Stimulated activated CD4-positive, alpha-beta T cell treated with anti-CD3 and anti-CD28 coated beads, Interleukin-12 subunit alpha, Interleukin-12 subunit beta, amount 100 ng/mL, for 4 hours (primary cell): ENCODE measurements at places on chromosomes 7 and 10.

GRCh38 chr7:100667331-100668068 is 6.0 kb upstream of the GNB2 start:
- no peak for DNase-seq

GRCh38 chr7:117859246-117859812 is 13.9 kb downstream of the CTTNBP2 start:
- no peak for DNase-seq

DNA sequence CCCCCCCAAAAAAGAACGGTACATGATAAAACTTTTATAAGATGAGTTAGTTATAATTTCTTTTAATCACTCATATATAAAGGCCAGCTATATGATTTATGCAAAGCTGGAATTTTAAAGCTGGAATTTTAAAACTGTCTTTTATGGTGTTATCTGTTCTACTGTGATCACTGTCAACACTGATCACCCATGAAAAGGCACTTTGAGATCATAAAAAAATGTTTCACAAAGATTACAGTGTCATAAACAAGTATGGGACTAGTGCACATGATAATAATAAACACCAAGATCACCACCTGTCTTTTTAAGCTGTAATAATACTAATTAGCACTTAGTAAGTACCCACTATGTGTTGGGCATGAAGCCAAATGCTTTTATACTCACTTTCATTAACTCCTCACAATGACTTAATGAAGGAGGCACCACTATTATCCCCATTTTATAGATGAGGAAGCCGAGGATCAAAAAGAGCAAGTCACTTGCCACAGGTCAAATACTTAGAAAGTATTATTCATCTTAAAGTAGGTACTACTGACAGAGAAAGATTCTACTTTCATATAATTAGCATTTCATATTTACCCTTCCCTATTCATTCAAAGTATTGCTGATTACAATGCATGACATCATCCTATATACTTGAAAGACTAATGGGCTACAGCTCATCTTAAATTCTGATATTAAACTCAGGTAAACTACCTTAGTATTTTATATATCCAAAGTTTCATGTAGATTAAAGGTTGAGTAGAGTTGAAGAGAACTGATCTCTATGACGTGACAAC is 8.3 kb upstream of the RHOBTB1 start:
- DNase-seq = no peak

DNA sequence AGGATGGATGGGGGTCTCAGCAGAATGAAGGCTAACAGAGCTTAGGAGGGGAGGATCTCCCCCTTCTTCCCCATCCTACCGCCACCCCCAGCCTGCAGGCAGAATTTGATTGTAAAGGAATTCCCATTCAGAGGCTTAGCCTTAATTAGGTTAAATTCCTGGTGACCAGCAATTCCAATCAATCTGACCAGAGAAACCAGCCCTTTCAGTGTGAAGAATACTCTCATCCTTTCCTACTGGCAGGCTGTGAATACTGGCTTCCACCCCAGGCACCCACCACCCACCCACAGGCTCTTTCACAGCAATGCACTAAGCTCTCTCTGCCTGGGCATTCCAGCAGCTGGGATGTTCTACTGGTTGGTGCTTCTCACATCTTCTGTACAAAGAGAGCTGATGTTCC is 137.9 kb upstream of the LYZL1 start:
- DNase-seq = no peak

- no peak for DNase-seq
These were observed 37.0 kb upstream of the GLI3 start for GRCh38 chr7:42274053-42274452.

- no peak for DNase-seq
These were observed 437.5 kb downstream of the PLXNA4 start for GRCh38 chr7:132138817-132139216.

DNA sequence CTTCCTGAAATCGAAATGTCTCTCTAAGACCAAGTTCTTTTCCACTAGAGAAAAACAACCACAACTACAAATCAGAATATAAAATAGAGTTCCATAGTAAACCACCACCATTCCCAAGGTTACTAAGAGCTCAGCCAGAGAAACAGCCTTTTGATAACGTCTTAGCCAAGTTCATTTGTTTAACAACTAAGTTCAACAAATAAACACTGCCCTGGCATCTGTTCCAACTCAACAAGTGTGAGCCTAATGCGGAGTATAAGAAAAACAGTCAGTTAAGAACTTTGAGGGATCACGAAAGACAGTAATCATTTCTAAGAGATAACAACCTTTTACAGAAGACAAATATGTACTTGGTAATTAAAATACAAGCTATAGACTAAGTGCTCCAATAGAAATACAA is 77.3 kb downstream of the CALD1 start:
- DNase-seq = no peak

DNA sequence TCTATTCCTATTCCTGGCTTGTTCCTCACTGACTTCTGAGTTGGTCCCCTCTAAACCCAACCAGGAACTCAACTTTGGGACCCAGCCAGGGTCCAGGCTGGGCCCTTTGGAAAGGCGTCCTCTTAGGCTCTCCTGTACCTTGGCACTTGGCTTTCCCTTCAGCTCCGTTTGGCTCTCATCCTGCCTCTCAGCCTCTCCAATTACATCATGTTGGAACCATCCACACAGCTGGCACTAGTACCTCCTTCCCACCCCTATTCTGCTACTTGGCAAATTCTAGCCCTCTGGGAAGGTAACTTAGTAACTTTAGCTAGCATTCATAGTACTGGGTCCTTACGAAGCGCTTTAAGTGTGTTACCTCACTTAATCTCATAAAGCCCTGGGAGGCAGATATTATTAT is 205.3 kb upstream of the HABP2 start:
- DNase-seq = no peak

- DNase-seq = no peak
These were observed 19.2 kb downstream of the DUSP5 start for GRCh38 chr10:110516815-110517492.

GRCh38 chr10:98259606-98260315 is 8.2 kb downstream of the LOXL4 start:
- DNase-seq = no peak

GRCh38 chr7:21253740-21254687 is 173.9 kb upstream of the SP4 start:
- peak; percentile 25 for DNase-seq

GRCh38 chr7:50556247-50556991 is 8.8 kb downstream of the DDC start:
- no peak for DNase-seq

DNA sequence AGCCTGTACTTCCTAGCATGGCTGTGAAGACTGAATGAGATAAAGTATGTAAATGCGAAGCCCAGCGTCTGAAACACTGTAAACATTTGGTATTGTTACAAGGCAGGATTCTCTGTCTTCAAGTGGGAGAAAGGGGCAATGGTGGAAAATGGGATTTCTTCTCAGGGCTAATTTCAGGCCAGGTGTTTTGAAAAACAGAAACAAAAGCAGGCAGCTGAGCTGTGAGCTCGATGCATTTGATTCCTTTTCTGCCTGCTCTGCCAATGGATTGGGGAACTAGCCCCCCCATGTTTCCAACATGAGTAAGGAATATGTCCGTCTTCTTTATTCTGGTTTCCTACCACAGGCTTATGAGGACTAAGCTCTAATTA is 732.1 kb upstream of the AUTS2 start:
- DNase-seq = no peak

- no peak for DNase-seq
These were observed 82.4 kb downstream of the THSD7A start for GRCh38 chr7:11749629-11750028.

GRCh38 chr7:47402941-47403866 is 178.7 kb downstream of the TNS3 start:
- DNase-seq = no peak

DNA sequence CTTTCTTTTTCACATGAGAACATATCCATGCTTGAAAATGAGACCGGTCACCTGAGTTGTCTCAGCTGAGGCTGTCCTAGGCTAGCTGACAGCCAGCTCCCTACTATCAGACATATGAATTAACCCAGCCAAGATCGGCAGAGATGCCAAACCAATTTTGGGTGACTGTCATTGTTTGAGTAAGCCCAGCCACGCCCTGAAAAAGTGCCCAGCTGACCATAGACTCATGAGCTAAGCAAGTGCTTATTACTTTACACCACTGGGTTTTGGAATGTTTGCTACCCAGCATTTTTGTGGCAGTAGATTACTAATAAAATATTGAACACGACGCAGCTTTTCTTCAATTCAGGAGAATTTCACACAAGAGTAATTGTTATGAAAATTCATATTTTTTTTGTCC is 265.2 kb upstream of the LYZL1 start:
- DNase-seq = no peak

DNA sequence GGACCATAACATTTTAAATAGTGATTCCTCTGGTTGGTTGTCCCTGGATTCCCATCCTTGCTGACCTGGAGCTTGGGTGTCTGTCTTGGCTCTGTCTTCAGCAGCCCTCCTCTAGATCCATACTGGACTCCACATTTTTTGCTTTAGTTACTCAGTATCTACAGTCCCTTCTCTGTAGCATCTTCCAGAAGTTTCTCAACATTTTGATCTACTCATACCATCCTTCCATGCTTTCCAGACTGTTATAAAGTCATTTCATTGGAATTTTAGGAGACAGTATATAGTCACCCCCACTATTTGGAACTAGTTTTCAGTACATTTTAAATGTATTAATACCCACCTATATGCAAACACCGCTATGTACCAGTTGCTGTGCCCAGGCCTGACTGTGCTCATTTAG is 25.8 kb downstream of the APBB1IP start:
- DNase-seq = no peak

DNA sequence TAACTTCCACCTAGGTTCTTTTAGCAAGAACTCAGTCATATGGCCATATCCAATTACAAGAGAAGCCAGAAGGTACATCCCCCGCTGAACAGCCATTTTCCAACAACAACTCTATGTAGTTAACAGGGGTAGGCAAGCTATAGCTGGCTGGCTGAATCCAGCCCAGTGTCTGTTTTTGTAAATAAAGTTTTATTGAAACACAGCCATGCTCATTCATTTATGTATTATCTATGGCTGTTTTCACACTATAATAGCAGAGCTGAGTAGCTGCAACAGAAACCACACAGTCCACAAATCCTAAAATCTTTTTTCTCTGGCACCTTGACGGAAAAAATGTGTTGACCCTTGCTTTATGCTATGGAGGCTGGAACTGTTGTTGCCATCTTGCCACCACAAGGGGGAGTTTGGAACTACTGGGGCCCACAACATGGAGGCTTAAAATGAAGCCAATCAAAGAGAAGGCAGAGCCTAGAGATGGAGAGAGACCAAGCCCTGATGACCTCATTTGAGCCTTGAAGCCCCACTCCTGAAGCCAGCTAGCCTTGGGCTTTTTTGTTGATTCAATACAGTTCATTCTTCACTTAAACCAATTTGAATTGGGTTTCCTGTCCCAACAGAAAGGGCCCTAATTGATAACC is 33.3 kb upstream of the XPNPEP1 start:
- DNase-seq = peak; percentile 6

GRCh38 chr10:33005322-33006301 is 47.6 kb upstream of the ITGB1 start:
- peak; percentile 43 for DNase-seq

DNA sequence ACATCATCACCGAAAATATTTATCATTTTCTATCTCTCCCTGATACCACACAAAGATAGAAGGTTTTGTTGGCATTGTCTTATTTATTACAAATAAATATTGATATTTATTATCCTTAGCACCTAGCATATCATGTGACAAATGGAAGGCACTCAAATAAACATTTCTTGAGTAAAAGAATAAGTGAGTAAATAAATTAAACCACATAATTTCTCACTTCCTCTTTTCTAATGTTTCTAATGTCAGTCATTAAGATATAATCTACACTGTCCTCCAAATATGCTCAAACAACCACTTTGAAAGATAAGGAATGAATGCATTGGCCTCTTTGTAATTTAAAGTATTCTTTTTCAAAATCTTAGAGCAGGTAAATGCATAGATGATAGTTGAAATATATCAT is 1027.8 kb upstream of the LRRTM3 start:
- no peak for DNase-seq

GRCh38 chr10:43775384-43775783 is 126.7 kb upstream of the ZNF32 start:
- DNase-seq = no peak

DNA sequence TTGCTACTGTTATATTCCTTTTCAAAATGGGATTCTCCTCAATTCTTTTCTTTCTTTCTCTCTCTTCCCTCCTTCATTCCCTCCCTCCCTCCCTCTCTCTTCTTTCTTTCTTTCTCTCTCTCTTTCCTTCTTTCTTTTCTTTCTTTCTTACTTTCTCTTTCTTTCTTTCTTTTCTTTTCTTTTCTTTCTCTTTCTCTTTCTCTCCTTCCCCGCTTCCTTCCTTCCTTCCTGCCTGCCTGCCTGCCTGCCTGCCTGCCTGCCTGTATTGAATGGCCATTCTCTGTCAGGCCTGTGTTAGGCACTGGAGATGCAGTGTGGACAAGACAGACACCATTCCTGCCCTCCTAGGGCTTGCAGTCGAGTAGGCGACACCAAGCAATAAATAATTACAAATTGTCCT is 11.5 kb downstream of the CNNM1 start:
- no peak for DNase-seq

- DNase-seq = no peak
These were observed 1208.3 kb downstream of the GATA3 start for GRCh38 chr10:9262770-9263169.

GRCh38 chr10:34078745-34079470 is 736.2 kb downstream of the PARD3 start:
- DNase-seq = no peak

GRCh38 chr10:58653139-58653538 is 140.5 kb downstream of the BICC1 start:
- no peak for DNase-seq

GRCh38 chr10:126904818-126905701 is at the start of gene DOCK1:
Gene DOCK1 (plus strand): TSS chr10:126905428. CDS start chr10:126905518, 90 bp downstream.
- no peak for DNase-seq

DNA sequence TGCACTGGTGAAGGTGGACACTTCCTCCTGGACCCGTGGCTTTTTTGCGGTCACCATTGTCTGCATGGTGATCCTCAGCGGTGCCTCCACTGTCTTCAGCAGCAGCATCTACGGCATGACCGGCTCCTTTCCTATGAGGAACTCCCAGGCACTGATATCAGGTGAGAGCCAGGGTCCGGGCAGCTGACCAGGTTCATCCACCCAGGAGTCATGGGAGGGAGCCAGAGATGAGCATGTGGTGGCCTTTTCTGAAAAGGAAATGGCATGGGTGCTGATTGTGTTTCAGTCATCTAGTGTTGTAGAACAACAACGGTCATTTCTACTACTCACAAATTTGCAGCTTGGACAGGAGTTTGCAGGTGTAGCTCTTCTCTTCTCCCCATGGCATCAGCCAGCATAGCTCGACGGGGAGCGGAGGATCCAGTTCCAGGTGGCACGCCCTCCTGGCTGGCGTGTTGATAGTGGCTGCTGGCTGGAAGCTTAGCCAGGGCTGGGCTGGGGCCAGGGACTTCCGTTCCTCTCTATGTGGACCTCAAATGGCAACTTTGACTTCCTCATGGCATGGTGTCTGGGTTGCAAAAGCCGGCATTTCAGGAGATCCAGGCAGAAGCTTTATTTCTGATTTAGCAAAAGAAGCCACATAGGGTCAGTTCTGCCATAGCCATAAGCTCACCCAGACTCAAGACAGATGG is 32.7 kb downstream of the SLC29A3 start:
- DNase-seq = no peak
